ENCODE measurements at places on chromosomes 13 and 19.

DNA sequence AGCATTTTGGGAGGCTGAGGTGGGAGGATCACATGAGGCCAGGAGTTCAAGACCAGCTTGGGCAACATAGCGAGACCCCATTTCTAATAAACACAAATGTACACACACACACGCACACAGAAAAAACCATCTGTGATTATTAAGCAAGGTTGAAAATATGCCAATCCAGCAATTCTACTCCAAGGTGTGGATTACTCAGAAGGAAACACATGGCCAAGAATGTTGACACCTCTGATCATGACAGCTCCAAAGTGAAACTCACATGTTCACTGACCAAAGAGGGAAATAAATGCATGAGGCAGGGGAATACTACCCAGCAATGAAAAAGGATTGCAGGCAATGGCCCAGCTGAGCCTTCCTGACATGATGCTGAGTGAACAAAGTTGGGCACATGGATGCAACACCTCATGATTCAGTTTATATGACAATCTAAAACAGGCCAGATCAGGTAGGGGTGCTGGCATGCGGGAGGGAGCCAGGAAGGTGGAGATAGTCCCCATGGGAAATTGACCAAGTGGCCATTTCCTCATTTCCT is 4.4 kb downstream of the DOCK6 start:
- no peak for DNase-seq

- DNase-seq = no peak
These were observed 6.4 kb downstream of the LATS2 start for GRCh38 chr13:21055016-21055415.

- no peak for DNase-seq
These were observed 121.0 kb downstream of the MRPL57 start for GRCh38 chr13:21297447-21297846.

- DNase-seq = peak; percentile 33
These were observed 22.3 kb downstream of the TMEM161A start for GRCh38 chr19:19115954-19116353.

DNA sequence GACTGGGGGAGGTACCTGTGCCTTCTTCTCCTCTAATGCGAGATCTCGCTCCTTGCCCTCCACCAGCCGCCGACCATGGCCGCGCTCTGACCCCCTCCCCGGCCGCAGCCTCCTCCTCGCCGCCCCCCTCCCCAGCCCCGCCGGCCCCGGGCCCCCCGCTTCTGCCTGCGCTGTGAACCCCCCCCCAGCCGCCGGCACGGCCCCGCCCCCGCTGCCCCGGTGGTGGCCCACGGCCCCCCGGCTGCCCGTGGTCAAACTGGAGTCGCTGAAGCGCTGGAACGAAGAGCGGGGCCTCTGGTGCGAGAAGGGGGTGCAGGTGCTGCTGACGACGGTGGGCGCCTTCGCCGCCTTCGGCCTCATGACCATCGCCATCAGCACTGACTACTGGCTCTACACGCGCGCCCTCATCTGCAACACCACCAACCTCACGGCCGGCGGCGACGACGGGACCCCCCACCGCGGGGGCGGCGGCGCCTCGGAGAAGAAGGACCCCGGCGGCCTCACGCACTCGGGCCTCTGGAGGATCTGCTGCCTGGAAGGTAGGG is at the start of gene CACNG8:
Gene CACNG8, plus strand, starts transcription at position 51 of the 545 bp plus-strand sequence.
- no peak for DNase-seq

DNA sequence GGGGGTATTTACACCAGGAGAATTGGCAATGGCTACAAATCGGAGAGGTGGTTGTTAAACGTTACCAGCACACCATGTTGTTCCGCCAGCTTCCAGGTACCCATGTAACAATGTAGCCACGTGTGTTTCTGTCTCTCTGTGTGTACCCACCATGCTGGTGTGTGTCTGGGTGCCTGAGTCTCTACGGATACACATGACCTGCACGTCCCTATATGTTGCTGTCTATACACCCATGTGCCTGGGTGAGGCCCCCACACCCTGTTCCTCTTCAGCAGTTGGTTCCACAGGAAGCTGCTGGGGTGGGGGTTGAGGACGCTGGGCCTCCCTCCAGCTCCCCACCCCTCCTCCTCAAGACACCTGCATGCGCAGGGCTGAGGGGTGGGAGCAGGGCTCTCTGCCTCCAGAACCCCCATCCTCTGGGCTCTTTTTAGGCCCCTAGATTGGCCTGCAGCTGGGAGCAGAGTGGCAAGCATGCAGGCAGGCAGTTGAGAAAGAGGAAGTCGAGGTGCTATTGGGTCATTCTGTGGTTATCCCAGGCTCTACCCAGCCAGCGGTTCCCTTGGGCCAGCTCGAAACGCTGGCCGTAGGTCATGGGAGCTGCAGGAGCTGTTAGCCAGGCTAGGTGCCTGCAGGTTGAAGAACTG is at the start of gene ARHGEF18:
Gene ARHGEF18, plus strand, starts transcription at position 351 of the 644 bp plus-strand sequence. CDS start 13,954 bp downstream, outside the sequence.
- no peak for DNase-seq

- DNase-seq = no peak
These were observed 9.5 kb downstream of the MYO16 start for GRCh38 chr13:108638901-108639300.

DNA sequence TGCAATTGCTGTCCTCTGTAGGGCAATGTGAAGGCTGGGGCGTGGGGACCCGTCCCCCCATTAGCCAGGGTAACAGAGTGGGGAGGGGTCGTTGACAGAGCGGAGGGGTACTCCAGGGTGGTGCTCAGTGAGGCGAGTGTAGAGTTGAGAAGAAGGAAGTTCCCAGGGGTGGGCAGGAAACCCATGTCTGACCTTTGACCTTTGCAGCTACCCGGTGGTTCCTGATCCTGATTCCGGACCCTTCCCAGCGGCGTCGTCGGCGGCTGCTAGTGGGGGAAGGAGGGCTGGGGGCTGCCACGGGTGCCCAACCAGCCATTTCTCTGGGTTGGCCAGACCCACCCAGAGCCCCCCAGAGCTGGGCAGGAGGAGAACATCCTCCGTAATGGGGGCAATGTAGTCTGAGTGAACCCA is 2.1 kb upstream of the PLVAP start:
- DNase-seq = no peak

- no peak for DNase-seq
These were observed 653.1 kb downstream of the LIG4 start for GRCh38 chr13:107562203-107562602.

GRCh38 chr13:99227909-99228688 is 27.4 kb downstream of the UBAC2 start:
- DNase-seq = no peak

- no peak for DNase-seq
These were observed 462 bp upstream of the MEIS3 start for GRCh38 chr19:47419789-47420188.

- no peak for DNase-seq
These were observed 506.7 kb upstream of the GPC6 start for GRCh38 chr13:92719868-92720267.

DNA sequence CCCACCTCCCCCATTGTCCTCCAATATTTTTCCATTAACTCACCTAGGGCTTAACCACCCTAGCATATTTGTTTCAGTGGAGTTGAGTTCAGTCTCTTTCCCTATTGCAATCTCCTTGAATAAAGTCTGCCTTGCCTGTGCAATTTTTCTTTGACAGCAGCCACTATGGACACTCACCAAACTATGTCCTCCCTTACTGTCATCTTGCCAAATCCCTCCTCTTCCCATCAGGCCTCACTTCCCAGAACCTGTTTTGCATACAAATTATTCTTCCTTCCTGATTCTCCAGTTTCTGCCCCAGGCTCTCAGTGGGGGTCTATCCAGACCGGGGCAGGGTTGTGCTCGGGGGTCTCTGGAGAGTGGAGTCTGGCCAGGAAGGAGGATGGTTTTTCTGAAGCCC is 2.2 kb upstream of the LYPD5 start:
- no peak for DNase-seq

DNA sequence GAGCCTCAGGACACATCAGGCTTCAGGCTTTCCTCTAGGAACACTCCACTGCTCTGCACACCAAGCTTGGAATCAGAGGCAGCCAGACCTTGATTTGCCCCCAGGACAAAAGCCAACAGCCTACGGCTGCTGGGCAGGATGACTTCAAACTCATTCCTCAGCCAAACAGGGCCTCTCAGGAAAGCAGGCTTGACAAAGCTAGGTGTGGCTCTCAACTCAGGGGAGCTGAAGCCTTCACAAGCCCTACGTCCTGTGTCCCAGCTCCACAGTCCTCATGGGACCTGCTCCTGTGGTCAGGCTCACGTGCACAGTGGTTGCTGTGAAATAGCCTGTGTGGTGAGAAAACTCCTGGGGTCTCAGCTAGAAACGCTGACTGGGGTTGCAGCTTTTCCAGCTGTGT is 398.9 kb upstream of the ZNF507 start:
- DNase-seq = no peak

DNA sequence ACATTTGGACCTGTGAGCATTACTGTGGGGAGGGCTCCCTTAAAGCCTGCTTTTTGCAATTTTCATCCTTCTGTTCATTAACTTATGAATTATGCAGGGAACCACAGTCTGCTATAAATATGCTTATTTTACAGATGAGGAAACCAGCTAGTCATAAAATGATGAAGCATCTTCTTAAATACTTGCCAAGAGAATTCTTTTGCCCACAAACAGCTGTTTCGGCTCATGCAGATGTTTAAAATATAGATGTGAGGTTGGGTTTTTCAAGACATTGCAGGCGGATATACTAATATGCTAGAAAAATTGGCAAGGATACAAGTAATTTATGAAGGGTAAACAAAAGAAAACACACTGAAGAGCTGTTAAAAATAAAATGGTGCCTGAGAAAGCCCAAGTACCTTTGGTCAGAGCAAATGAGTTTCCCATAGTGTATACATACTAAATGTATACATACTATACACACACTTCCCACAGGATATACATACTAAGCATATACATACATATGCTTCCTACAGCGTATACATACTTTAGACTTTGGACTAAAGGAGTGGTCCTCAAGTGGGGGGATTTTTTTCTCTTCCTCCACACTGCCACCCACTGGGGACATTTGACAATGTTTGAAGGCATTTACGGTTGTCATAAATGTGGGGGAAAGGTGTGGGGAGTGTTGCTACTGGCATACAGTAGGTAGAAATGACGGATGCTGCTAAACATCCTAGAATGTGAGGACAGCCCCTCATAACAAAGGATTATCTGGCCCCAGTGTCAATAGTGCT is 164.9 kb upstream of the CSNK1A1L start:
- DNase-seq = no peak

DNA sequence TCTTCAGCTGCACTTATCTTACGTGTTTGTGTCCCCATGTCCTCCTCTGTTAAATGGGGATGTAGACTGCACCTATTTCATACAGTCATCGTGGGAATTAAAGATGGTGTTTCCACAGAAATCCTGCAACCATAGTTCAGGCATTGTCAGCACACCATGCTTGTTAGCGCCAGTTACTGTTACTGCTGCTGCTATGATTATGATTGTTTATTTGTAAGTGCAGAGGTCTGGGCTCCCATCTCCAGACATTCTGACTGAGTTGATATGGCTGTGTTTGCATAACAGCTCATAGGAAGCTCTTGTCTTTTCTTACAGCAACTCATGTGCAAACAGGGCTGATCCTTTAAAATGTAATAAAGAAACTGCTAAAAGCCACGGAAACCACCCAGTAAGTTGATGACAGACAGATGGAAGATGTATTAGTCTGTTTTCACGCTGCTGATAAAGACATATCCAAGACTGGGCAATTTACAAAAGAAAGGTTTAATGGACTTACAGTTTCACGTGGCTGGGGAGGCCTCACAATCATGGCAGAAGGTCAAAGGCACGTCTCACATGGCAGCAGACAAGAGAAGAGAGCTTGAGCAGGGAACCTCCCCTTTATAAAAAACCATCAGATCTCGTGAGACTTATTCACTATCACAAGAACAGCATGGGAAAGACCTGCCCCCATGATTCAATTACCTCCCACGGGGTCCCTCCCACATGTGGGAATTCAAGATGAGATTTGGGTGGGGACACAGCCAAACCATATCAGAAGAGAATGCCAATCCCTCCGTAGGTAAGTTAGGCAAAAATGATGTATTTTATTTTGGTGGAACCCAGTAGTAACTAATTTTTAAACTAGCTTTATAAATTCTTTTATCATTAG is 1.6 kb downstream of the ZSCAN5A start:
- no peak for DNase-seq

Measured in COLO829 (cell line).